ENCODE measurements at places on chromosomes 3 and 15.

GRCh38 chr3:115272036-115272824 is 125.1 kb upstream of the ZBTB20 start:
- peak; percentile 62 for DNase-seq

GRCh38 chr3:81558106-81558505 is 203.3 kb downstream of the GBE1 start:
- DNase-seq: no peak

GRCh38 chr3:75906555-75907112 is 121.3 kb upstream of the ZNF717 start:
- DNase-seq: peak; percentile 73

DNA sequence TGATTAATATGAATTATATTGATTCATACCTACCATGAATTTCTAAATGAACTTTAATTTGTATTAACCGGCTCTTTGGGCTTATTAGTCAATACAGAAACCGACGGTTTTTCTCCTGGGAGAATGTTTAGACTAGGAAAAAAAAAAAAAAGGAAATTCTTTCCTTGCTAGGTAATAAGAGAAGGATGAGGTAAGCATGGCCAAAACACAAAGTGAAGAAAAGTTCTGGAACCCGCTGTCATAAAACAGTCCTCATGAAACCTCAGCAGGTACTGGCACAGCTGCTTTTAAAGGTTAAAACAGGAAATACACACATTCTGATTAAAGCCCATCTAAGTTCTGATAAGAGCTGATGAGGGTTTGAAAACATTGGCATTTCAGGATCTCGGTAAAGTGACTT is 30.8 kb upstream of the PSTPIP1 start:
- DNase-seq: no peak

DNA sequence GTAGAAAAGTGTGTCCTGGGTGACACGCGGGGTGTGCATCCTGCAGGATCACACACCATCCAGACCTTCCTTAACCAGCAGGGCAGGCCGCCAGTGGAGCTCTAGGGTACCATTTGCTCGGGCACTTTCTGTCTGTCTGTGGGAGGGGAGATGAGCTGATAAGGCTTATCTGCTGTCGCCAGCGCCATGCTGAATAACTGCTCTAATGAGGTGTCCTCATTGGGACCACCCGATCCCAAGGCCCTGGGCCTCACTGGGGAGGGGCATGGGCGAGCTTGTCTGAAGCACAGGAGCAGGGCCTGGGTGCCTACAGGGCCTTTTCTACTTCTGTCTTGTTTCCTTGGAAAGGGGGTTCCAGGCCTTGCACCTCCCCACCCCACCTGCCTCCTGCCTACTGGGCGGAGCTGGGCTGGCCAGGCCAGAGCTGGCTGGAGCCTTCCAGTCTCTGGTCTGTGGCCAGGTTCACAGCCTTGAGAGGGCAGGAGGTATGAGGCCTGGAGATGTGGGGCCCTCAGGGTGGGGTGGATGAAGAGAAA is 2.5 kb upstream of the GATA2 start:
- no peak for DNase-seq

GRCh38 chr3:84825817-84826216 is 133.0 kb upstream of the CADM2 start:
- no peak for DNase-seq

DNA sequence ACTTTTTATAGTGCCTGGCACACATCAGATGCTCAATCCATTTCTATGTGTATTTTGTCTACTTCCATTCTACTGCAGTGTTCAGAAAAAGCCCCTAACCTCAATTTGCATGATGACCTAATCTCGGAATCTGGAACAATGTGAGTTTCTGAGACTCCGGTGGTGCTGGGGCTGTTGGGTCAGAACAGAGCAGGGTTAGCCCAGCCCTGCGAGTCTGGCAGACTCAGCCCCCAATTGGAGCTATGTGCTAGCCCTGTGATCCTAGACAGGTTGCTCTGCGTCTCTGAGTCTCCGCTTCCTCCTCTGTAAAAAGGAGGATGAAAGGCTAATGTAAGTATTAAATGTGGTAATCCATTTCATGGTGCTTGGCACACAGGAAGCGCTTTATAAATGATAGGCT is 95.0 kb upstream of the ICE2 start:
- no peak for DNase-seq

GRCh38 chr3:142568393-142569017 is 10.0 kb downstream of the ATR start:
- DNase-seq: no peak

DNA sequence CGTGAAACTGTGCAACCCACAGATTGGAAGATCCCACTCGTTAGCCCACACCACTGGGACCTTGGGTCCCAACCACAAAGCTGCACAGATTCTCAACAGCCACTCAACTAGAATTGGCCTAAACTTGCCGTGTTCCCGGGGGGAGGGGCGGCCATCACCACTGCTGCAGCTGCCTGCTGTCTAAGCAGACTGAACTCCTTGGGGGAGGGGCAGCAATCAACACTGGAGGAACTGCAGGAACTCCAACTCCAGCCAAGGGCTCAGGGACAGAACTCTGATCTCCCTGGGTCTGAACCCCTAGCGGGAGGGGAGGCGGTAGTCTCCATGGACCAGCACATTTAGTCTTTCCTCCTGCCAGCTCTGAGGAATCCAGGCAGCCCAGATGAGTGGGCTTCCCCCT is 205.9 kb downstream of the RSL24D1 start:
- DNase-seq: no peak

DNA sequence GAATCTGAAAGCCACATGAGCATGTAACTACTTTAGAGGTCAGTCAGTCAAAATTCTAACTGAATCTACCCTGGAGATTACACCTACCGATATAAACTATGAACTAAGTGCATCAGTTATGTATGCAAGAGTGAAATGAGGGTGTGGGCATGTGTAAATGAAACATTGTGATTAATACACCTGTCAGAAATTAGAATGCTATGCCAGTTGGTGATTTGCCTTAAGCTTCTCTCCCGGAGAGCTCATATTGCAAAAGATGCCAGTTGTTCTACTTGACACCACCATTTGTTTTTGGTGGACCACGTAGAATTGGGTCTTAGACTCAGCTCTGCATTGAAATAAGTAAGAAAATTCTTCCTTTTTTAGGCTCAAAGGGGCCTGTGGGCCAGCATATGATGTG is 91.0 kb upstream of the KBTBD8 start:
- DNase-seq: no peak

DNA sequence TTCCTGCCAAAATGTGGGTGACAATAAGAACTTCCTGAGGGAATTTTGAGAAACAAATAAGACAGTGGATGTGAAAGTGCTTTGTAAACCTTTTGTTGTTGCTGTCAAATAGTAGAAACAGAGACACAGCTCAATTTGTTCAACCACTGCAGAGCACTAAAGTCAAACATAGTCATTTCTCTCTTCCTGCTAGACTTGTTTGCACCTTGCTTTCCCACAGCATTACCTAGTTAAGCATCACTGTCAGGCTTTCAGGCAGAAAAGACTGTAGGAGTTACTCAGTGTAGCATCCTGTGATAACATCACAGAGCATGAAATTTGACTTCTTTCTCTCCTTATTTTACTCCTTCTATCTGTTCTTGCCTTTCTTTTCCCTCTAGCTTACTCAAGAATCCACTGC is 27.1 kb downstream of the SLC12A1 start:
- no peak for DNase-seq

DNA sequence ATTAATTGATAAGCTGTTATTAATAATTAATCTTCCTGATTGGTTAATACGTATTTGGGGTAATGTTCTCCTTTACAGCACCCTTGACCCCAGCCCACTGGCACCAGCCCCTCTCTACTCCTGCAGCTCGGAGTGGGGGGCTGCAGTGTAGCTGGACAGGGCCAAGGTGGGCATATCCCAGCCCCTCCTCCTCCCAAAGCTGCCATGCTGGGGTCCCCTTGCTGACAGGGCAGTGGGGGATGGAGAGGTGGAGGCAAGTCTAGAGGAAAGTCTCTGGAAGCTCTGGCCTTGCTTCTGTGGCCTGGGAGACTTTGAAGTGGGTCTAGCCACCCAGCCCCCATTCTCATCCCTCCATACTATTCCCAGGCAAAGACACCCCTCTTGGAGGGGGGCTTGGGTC is 35.8 kb downstream of the HCN4 start:
- no peak for DNase-seq

DNA sequence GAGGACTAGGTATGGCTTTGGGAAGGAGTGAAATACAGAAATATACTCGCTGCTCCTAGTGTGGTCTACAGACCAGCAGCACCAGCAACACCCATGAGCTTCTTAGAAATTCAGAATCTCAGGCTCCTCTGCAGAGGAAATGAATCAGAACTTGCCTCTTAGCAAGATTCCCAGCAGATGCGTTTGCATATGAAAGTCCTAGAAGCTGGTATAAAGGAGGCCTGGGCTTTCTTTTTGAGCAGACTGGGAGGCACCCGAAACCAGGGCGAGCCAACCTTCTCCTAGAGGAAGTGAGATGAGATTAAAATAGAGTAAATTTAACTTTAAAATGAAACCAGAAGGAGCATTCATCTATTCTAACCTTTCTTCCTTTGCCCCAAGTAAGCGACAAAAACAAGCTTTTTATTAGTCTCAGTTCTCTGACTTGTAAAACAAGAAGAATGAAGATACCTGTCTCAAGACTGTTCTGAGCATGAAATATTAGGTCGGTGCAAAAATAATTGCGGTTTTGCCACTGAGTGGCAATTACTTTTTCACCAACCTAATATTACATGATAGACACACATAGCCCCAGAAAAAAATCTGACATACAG is 140.0 kb downstream of the PDZRN3 start:
- no peak for DNase-seq

DNA sequence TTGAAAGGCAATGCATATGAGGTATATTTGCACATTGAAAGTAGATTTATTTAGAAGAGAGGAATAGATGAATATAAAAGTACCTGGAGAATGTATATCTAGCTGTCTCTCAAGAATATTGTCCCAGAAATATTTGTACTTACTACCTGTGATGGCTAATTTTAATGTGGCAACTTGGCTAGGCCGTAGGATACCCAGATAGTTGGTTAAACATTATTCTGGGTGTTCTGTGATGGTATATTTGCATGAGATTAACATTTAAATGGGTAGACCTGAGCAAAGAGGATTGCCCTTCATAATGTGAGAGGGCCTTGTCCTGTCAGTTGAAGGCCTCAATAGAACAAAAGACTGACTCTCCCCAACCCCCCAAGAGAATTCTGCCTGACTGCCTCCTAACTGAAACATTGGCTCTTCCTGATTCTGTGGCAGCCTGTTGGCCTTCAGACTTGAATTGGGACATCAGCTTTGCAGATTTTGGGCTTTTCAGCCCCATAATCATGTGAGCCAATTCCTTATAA is 69.4 kb upstream of the FILIP1L start:
- no peak for DNase-seq

- no peak for DNase-seq
These were observed 97.8 kb downstream of the HMG20A start for GRCh38 chr15:77518458-77518857.

GRCh38 chr15:53558384-53558783 is 201.1 kb downstream of the WDR72 start:
- no peak for DNase-seq

- no peak for DNase-seq
These were observed 106.8 kb downstream of the SEMA6D start for GRCh38 chr15:47824147-47824546.

- peak; percentile 41 for DNase-seq
These were observed 1.7 kb upstream of the HES1 start for GRCh38 chr3:194134231-194134756.

- DNase-seq: no peak
These were observed 13.6 kb upstream of the CNBP start for GRCh38 chr3:129197321-129197720.

DNA sequence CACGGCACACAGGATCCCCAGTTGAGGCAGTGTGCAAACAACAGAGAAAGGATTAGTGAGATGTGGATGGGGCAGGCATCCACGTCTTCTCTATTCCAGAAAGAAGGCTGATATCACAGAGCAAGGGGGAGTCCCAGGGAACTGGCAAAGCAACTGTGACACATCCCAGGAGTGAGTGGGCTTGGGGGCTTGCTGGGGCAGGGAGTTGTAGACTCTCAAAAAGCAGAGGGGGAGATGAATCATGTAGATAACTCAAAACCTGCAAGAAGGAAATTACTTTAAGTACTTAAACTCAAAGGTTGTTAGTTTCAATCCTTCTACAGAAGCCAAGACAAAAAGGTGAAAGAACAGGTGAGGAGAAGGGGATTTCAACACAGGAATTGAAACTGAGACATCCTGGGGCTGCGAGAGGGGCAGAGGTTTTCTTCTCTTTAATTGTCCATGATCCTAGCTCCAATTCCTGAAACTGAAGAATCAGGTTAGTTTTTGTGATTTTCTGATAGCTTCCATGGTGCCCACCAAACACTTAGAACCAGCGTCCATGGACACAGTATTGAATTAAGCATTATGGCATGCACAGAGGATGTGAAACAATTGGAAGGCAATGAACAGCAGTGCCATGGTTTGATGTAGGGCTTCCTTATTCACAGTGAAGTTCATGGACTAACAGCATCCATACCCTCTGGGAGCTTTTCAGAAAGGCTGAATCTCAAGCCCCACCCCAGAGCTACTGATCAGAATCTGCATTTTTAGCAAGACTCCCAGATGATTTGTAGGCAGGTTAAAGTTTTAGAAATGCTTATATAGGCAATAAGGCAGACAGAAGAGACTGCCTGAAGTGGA is 52.0 kb downstream of the CCR3 start:
- DNase-seq: no peak

GRCh38 chr3:38210141-38210757 is 44.9 kb downstream of the OXSR1 start:
- DNase-seq: no peak

DNA sequence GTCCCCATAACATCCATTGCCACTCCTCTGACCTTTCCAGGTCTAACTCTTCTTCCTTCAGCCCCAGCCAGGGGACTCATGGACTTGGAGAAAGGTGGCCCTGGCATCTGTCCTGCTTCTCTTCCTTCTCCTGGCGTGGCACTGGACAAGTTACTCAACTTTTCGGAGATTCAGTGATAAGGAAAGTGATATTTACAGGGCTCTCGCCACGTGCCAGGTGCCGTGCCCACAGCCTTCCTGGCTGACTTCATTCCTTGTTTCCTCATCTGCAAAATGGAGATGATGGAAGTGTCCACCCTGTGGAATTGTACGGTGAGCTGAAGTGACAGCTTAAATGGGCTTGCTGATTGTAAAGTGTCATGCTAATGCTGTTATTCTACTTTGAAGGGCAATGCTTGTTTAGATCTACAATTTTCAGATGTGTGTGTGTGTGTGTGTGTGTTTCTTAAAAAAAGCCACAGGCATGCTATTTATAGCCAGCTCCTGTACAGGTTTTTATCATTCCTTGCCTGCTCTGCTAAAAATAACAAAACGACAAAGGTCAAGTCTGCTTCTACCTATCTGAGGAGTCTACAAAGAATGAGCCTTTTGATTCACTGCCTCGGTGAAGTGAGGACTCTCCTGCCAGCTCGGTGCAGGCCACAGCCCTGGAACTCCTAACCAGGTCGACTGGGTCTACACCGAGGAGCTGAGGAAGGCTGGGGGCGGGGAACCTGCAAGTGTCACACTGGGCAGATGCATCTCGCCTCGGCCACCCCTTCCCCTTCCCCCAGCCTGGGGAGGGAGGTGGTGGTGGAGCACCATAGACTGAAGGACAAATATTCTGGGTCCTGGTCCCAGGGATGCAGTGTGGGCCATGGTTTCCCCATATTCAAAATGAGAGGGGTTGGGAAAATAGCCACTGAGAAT is 11.4 kb upstream of the ATP2B2 start:
- DNase-seq: no peak

GRCh38 chr3:44958386-44958785 is 17.6 kb downstream of the ZDHHC3 start:
- no peak for DNase-seq
